CD14-positive monocyte (primary cell): ENCODE measurements at places on chromosomes 3 and 15.

- H3K27me3 ChIP-seq, result no peaks in the 10 kb centered on the region
- H3K36me3 ChIP-seq, result no peaks in the 10 kb centered on the region
- no peaks in the 10 kb centered on the region for H3K4me1 ChIP-seq
Observed at GRCh38 chr3:89061259-89061658, 46.2 kb upstream of the EPHA3 start.

DNA sequence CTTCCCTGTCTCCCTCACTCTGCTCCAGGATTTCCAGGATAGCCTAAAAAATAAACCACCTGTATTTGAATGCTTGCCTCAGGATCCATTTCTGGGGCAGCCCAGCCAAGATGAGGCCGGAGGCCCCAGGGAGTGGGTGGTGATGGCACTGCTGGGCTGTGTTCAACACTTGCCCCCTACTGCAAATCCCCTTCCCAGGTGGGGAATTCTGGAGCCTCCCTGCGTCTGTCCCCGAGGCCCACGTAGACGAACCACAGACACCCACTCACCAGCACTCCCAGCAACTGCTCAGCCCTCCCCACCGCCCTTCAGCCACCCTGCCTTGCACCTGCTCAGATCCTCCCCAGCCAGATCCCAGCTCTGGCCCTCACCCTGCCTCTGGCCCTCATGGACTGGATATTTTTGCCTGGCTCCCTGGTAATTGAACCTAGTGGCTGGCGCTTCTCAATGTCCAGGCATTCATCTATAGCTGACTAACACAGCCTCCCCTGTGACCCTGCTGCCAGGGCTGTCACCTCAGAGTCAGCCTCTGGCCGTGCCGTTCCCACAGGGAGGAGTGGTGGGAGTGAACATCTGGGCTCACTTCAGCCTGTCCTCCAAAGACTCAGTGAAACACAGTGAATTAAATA lies 17.1 kb upstream of the EPB42 start:
- no peaks in the 10 kb centered on the region for H3K36me3 ChIP-seq
- H3K27me3 ChIP-seq, result peaks cover 11% of the 10 kb centered on the region
- peaks cover 20% of the 10 kb centered on the region for H3K4me1 ChIP-seq
- no peak overlapping the region for H3K27ac ChIP-seq
- DNase-seq, result no peak

GRCh38 chr3:65020281-65021160 lies 332.7 kb upstream of the ADAMTS9 start:
- no peaks in the 10 kb centered on the region for H3K27me3 ChIP-seq
- no peak for DNase-seq
- no peak overlapping the region for H3K27ac ChIP-seq
- H3K4me1 ChIP-seq, result no peaks in the 10 kb centered on the region

- DNase-seq, result no peak
- H3K4me1 ChIP-seq, result no peaks in the 10 kb centered on the region
- H3K4me3 ChIP-seq, result no peak overlapping the region
- H3K36me3 ChIP-seq, result peaks cover 52% of the 10 kb centered on the region
- no peaks in the 10 kb centered on the region for H3K27me3 ChIP-seq
- no peak overlapping the region for H3K27ac ChIP-seq
Observed at GRCh38 chr3:71053495-71053894, 530.0 kb downstream of the FOXP1 start.

GRCh38 chr3:119551598-119551997 lies 7.8 kb downstream of the CD80 start:
- DNase-seq, result no peak
- H3K4me3 ChIP-seq, result no peak overlapping the region
- no peaks in the 10 kb centered on the region for H3K36me3 ChIP-seq
- H3K4me1 ChIP-seq, result peaks cover 22% of the 10 kb centered on the region
- no peak overlapping the region for H3K27ac ChIP-seq

DNA sequence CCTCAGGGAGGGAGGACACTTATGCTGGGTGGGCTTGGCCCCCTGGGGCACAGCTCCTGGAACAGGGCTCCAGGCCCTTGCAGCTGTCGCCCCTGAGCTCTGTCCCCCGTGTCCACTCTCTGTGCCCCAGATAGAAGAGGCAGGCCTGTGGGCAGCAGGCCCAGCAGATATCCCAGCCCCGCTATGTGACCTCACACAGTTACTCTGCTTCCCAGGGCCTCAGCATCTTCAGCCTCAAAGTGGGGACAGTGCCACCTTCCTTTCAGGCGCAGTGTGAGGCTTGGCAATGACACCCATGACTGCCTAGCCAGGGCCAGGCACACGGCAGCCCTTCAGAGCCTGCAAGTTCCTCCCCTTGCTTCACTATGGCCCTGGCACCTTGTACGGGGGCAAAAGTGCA lies 98.4 kb downstream of the IQSEC1 start:
- H3K4me1 ChIP-seq, result no peaks in the 10 kb centered on the region
- H3K4me3 ChIP-seq, result no peak overlapping the region
- DNase-seq, result no peak
- peaks cover 100% of the 10 kb centered on the region for H3K36me3 ChIP-seq
- no peak overlapping the region for H3K27ac ChIP-seq

- no peaks in the 10 kb centered on the region for H3K27me3 ChIP-seq
- DNase-seq, result no peak
- H3K4me1 ChIP-seq, result no peaks in the 10 kb centered on the region
- no peak overlapping the region for H3K4me3 ChIP-seq
- no peak overlapping the region for H3K27ac ChIP-seq
- no peaks in the 10 kb centered on the region for H3K36me3 ChIP-seq
Observed at GRCh38 chr15:74482661-74483060, 21.7 kb upstream of the UBL7 start.

DNA sequence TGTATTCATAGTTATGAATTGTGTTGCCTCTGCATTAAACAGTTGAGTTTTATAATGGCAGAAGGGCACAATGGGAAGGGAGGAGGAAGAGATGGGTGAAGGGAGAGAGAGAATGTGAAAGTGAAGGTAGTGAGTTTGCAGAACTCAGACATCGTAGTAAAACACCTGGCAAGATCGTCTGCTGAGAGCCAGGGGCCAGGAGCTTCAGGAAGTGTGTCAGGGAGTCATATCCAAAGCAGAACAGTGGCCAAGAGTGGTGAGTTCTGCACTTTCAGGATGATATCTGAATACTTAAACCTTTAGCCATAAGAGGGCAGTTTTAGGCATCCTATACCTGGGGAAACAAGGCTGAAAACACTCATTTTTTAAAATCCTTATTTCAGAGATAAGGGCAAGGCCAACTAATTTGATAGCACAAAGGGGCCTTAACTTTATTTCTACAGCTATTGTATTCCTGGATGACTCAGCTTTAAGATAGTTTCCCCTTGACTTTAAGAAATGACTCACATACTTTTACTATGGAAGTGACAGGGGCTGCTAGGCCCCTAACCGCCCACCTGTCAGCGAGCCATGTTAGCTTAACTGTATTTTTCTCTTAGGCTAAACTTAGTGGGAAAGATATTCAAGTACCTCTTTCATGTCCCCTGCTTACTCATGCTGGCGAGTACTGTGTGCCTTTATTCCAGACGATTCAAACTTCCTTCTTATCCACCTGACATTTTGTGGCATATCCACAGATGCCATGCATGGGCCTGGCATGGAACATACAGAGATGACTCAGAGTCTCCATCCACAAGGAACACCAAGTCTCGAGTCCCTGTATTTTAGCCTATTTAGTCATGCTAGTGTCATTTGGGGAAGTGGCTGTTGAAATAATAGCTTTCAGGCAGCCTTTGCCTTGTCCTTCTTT lies 53.9 kb downstream of the RLBP1 start:
- H3K27me3 ChIP-seq, result no peaks in the 10 kb centered on the region
- peaks cover 29% of the 10 kb centered on the region for H3K4me1 ChIP-seq
- DNase-seq, result peak; percentile 93
- no peak overlapping the region for H3K27ac ChIP-seq
- peak overlapping the region; percentile 31 for H3K4me3 ChIP-seq

GRCh38 chr3:62110443-62111225 lies 262.7 kb downstream of the FEZF2 start:
- no peak overlapping the region for H3K27ac ChIP-seq
- no peaks in the 10 kb centered on the region for H3K36me3 ChIP-seq
- no peak overlapping the region for H3K4me3 ChIP-seq
- H3K4me1 ChIP-seq, result no peaks in the 10 kb centered on the region
- no peak for DNase-seq

GRCh38 chr3:181622365-181622764 lies 89.4 kb upstream of the SOX2 start:
- H3K4me1 ChIP-seq, result no peaks in the 10 kb centered on the region
- no peaks in the 10 kb centered on the region for H3K27me3 ChIP-seq
- H3K4me3 ChIP-seq, result no peak overlapping the region
- H3K27ac ChIP-seq, result no peak overlapping the region

- H3K4me3 ChIP-seq, result peak overlapping the region; percentile 96
- H3K4me1 ChIP-seq, result peaks cover 14% of the 10 kb centered on the region
- no peak for DNase-seq
- H3K27me3 ChIP-seq, result no peaks in the 10 kb centered on the region
- H3K27ac ChIP-seq, result peak overlapping the region; percentile 96
Observed at GRCh38 chr15:41115161-41115651, 874 bp downstream of the INO80 start.

- H3K4me3 ChIP-seq, result no peak overlapping the region
- H3K27ac ChIP-seq, result no peak overlapping the region
- no peaks in the 10 kb centered on the region for H3K27me3 ChIP-seq
- no peaks in the 10 kb centered on the region for H3K36me3 ChIP-seq
Observed at GRCh38 chr3:35739964-35740527, 100.7 kb downstream of the ARPP21 start.

GRCh38 chr15:35738370-35738769 lies 192.4 kb upstream of the DPH6 start:
- H3K27ac ChIP-seq, result no peak overlapping the region
- no peaks in the 10 kb centered on the region for H3K4me1 ChIP-seq
- H3K4me3 ChIP-seq, result no peak overlapping the region
- H3K36me3 ChIP-seq, result no peaks in the 10 kb centered on the region
- H3K27me3 ChIP-seq, result no peaks in the 10 kb centered on the region

GRCh38 chr15:55823699-55824340 lies 80.9 kb upstream of the PRTG start:
- no peaks in the 10 kb centered on the region for H3K4me1 ChIP-seq
- H3K27ac ChIP-seq, result no peak overlapping the region
- H3K4me3 ChIP-seq, result no peak overlapping the region
- DNase-seq, result no peak
- H3K27me3 ChIP-seq, result no peaks in the 10 kb centered on the region

DNA sequence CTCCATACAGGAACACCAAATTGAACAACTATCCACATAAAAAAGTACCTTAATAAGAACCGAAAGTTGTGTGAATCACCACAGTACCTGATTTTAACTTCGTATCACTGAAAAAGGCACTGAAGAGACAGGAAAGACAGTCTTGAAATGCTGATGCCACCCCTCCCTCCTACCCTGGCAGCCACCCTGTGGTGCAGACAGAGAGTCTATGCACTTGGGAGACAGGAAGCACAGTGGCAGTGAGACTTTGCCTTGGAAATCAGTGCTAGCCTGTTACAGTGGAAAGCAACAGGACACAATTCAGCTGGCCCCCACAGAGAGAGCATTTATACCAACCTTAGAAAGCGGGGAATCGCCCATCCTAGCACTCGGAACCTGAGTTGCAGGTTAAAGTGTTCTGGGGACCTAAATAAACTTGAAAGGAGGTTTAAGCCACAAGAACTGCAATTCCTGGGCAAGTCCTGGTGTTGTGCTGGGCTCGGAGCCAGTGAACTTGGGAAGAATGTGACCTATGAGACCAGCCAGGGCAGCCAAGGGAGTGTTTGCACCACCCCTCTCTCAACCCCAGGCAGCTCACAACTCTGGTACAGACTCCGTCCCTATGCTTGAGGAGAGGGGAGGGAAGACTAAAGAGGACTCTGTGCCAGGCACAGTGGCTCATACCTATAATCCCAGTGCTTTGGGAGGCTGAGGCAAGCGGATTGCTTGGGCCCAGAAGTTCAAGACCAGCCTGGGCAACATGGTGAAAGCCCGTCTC lies 240.1 kb downstream of the ISL2 start:
- H3K36me3 ChIP-seq, result no peaks in the 10 kb centered on the region
- no peak overlapping the region for H3K27ac ChIP-seq
- no peak overlapping the region for H3K4me3 ChIP-seq
- H3K4me1 ChIP-seq, result peaks cover 10% of the 10 kb centered on the region
- DNase-seq, result no peak

- no peak overlapping the region for H3K27ac ChIP-seq
- no peaks in the 10 kb centered on the region for H3K27me3 ChIP-seq
- no peak for DNase-seq
- H3K36me3 ChIP-seq, result no peaks in the 10 kb centered on the region
- no peak overlapping the region for H3K4me3 ChIP-seq
- H3K4me1 ChIP-seq, result peaks cover 6% of the 10 kb centered on the region
Observed at GRCh38 chr3:107969994-107970819, 120.6 kb downstream of the CD47 start.

DNA sequence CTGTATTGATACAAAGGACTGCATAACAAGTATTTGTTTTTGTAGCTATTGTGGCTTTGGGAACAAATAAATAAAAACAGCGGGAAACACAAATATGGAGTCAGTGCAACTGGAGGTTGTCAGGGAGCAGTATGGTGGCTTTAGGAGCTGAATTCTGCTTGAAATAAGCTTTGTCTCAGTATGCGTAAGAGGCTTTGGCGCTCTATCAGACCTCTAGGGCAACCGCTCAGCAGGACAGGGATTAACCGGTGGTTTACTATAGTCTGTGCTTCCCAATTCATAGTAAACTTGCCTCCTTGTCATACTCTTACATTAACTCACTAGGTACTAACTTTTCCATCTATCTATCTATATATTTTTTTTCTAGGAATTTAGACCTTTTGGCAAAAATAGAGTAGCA lies 104.6 kb downstream of the ZIC1 start:
- no peak overlapping the region for H3K4me3 ChIP-seq
- no peak overlapping the region for H3K27ac ChIP-seq
- no peaks in the 10 kb centered on the region for H3K27me3 ChIP-seq
- no peaks in the 10 kb centered on the region for H3K36me3 ChIP-seq
- DNase-seq, result no peak

DNA sequence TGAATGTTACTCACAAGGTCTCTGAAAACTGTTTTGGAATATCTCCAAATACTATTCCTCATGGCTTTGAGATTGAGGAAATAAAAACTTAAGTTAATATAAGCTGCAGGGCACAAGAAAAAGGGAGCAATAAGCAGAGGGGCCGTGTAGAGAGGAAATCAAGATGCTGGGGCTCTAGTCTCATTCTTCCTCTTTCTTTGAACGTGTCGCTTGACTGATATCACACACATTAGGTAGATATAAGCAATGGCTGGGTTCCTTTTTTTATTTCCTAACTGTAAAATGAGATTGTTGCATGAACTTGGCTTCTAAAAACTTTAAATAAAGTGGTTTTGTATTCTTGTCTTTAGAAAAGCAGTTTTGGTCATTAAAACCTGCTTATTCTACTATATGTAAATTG lies 326.7 kb upstream of the ROPN1 start:
- no peak overlapping the region for H3K27ac ChIP-seq
- no peaks in the 10 kb centered on the region for H3K36me3 ChIP-seq
- DNase-seq, result no peak
- no peak overlapping the region for H3K4me3 ChIP-seq
- peaks cover 9% of the 10 kb centered on the region for H3K4me1 ChIP-seq
- H3K27me3 ChIP-seq, result no peaks in the 10 kb centered on the region

GRCh38 chr3:129313415-129313664 lies 34.7 kb downstream of the HMCES start:
- DNase-seq, result no peak
- peaks cover 39% of the 10 kb centered on the region for H3K4me1 ChIP-seq

DNA sequence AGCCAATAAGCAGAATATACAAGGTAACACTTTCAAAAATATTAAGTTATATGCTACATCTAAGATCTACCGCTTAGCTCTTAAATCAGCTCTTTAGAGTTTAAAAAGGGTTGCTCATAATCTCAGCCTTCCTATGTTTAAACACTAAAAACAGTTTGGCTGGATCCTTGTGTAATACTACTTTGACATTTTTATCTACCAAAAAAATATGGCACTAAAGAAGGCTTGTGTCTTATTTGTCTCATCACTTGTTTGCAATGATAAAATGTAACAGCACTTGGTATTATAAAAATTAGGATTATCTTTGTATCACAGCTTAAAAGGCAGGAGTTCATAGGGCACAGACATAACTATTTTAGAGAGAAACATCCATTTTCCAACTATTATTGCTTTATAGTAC lies 9.8 kb downstream of the ANKRD28 start:
- no peaks in the 10 kb centered on the region for H3K4me1 ChIP-seq
- DNase-seq, result no peak
- no peaks in the 10 kb centered on the region for H3K36me3 ChIP-seq
- H3K4me3 ChIP-seq, result no peak overlapping the region
